RPMI7951 (cell line): ENCODE measurements at places on chromosomes 4 and X. TPM values are rescaled to one million over a fixed set of nuclear protein-coding genes. Genes with fewer than 3 reads are reported as not detected.

The NKX3-2 gene
- total RNA-seq = 0.96 and 0.98 TPM in 2 replicates

The ARMCX1 gene
- total RNA-seq = 25.3 and 28.8 TPM in 2 replicates

The EREG gene
- total RNA-seq = 46.3 TPM in 2 replicates

The SPIN2A gene
- total RNA-seq = 0.20 and 0.48 TPM in 2 replicates

The GAGE12F gene
- total RNA-seq = not detected in 2 replicates

The MAGEB18 gene
- not detected in 2 replicates for total RNA-seq

The ZCCHC12 gene
- not detected in 2 replicates for total RNA-seq

The NEK1 gene
- 5.9 and 6.4 TPM in 2 replicates for total RNA-seq

DNA sequence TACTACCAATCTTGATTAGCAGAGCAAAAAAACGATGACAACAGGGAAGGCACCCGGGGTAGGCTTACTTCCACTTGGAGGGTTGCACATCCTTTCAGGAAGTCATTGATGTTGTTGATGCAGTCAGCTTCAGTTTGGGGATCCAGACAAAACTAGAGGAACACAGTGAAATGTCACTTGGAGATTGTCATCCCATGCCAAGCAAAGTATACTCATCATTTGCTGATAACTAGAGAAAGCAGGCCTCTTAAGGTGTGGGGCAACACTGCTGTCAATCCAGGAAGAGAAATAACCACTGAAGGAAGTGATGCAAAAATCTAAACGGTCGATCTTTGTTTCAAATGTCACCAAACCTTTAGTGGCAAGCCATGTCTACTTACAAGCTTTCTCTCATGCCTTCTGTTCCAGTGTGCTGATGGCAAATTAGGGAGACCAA, 1.4 kb downstream of the ARHGEF6 start:
- DNase-seq = no peak

DNA sequence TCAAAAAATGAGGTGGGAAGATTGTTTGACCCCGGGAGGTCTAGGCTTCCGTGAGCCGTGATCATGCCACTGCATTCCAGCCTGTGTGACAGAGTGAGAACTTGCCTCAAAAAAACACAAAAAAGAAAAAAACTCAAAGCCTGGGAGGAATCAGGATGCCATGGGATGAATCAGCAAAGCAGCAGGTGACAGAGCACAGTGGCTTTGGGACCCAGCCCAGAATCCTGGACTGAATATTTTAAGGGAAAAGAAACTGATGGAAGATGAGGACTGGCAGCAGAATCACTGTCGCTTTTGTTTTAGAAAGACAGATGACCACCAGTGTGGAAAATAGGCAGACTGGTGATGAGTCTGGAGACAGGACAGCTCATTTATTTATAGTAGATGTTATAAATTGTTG, 16.6 kb downstream of the S100G start:
- peak; percentile 74 for DNase-seq

DNA sequence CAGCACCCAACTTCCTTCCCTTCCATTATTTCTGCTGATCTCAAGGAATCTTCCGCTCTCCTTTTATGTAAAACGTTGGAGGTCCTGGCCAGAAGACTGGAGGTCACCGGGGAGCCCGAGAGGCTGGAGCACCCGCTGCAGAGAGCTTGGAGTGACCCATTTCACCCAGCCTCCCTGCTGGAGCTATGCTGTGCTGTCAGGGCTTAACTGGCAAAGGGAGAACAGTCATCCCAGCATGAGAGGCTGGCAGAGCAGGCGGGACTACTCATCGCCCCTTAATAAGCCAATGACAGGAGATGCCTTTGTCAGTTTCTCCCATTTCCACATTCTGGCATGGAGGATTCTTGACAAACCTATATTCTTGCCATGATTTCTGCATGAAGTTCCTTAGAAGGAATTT, 98.9 kb downstream of the GATB start:
- DNase-seq = no peak

GRCh38 chr4:158782551-158783360, 13.9 kb downstream of the FNIP2 start:
- DNase-seq = no peak

GRCh38 chr4:71584585-71584984, 199.3 kb downstream of the GC start:
- no peak for DNase-seq

GRCh38 chr4:180281724-180282123, 1961.5 kb upstream of the TENM3 start:
- peak; percentile 1 for DNase-seq

DNA sequence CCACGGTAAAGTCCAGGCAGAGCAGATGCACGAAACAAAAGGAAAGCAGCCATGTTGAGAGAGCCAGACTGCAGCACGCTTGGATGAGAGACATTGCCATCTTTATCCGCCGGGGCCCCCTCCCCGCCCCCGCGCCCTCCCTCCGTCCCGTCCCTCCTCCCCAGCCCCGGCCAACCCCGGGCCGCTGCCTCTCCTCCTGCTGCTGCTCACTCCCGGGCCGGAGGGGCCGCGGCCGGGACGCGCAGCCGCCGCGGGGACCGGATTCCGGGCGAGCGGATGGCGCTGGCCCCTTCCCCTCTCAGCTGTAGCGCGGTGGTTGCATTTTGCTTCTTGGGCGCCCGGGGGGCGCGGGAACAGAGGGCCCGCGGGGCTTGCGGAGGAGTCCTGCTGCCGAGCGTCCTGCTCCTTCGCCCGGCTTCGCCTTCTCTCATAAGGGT, 542 bp downstream of the RNF150 start:
- DNase-seq = no peak

DNA sequence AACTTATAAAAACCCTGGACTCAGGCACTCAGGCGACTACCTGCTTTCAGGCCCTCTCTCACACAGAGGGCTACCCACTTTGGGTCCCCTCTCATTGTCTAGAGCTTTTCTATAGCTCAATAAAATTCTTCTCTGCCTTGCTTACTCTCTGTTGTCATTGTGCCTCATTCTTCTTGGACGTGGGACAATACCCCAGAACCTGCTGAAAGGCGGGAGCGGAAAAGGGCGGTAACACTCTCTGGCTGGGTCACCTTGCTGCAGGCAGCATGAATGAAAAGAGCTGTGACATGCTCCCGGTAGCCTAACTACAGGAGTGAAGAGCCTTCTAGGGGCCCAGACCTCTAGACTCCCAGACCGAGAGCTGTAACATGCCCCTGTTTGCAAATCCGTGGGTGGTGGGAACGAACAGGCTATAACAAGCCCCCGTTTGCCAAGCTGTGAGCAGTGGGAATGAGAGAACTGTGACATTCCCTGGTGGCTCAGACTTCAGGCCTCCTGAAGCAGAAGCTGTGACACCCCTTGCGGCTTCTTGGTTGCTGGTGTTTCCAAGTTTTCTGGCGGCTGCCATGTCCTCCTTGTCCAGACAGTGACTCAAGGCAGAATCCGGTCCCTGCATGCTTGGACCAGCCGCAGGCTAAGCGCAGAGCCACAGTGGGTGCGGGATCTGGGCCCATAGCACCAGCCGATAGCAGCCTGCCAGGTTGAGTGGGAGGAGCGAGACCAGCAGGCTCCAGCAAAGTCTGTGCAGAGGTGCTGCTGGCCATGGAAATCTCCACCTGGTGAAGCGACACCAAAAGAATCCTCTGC, 684.6 kb downstream of the ARAP2 start:
- no peak for DNase-seq

DNA sequence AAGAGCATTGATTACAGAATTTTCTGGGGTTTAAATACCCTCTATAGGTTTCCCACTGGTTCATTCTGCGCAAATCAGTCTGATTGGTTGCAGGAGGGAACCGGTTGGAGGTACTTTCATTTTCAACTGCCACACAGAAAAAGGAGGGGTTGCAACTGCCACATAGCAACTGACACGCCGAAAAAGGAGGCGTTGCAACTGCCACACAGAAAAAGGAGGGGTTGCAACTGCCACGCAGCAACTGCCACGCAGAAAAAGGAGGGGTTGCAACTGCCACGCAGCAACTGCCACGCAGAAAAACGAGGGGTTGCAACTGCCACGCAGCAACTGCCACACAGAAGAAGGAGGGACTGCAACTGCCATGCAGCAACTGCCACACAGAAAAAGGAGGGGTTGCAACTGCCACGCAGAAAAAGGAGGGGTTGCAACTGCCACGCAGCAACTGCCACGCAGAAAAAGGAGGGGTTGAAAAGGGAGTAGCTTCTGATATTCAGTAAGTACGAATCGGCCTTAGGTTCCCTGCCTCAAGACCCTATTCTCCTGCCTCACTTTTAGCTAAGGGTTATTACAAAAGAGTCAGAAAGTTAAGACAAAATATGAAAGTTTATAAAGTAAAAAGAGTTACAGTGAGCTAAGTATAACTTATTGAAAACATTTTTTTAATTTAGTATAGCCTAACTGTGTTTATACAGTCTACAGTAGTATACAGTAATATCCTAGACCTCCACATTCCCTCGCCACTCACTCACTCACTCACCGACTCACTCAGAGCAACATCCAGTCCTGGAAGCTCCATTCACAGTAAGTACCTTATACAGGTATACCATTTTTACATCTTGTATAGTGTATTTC, 431.8 kb downstream of the KCTD8 start:
- peak; percentile 80 for DNase-seq

GRCh38 chr4:83282049-83282535, 2.5 kb downstream of the COQ2 start:
- DNase-seq = peak; percentile 52

- no peak for DNase-seq
Measured at GRCh38 chr4:53716011-53716410, 124.7 kb upstream of the LNX1 start.

- no peak for DNase-seq
Measured at GRCh38 chr4:21544415-21544814, 404.2 kb downstream of the KCNIP4 start.

DNA sequence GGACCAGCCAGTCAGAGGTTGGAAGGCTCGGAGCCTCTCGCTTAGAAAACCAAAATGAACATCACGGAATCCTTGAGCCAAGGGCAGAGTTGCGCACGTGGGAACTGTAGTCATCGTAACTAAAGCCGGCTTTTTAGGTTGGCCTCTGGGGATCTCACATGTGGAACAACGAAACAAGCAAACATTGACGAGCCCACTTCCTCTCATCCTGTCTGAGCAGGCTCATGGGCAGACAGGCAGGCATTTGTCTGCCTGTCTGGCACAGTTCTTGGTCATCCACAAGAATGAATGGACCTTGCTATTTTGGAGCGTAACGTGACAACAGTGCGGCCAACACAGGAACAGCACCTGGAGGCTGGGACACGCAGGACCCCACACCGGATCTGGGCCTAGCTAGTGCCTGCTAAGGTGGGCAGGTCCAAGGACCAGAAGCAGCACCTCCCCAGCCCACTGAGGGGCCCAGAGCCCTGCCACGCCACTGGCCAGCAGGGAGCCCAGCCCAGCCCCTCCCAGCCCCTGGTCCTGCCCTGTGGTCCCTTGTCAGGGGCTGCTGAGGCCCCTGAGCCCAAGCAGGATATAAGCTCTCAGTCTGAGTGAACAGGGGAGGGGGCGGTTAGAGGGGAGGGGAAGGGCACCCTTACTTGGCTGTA, 9.2 kb upstream of the TREX2 start:
- DNase-seq = no peak

DNA sequence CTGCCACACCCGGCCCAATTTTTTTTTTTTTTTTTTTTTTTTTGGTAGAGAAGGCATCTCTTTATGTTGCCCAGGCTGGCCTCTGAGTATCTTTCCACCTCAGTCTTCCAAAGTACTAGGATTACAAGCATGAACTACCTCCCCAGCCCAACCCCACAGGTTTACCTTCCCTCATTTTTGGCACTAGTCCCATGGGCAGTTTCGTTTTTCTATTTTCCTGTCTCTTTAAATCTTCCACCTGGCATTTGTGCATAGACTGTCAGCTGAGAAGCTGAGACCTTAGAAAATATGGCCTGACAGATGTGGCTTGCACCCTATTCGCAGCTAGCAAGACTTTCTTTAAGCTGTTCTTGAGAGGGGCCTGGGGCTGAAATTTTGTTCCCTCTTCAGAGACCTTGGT, 27.9 kb downstream of the TNIP2 start:
- no peak for DNase-seq

GRCh38 chrX:129783291-129783713, 3.6 kb downstream of the SASH3 start:
- DNase-seq = no peak

GRCh38 chr4:186651181-186651603, 72.5 kb downstream of the FAT1 start:
- DNase-seq = peak; percentile 11

- no peak for DNase-seq
Measured at GRCh38 chrX:135170877-135171519, at the start of gene CT55. Gene CT55 (minus strand): TSS chrX:135171398. CDS start chrX:135171171, 227 bp downstream.

DNA sequence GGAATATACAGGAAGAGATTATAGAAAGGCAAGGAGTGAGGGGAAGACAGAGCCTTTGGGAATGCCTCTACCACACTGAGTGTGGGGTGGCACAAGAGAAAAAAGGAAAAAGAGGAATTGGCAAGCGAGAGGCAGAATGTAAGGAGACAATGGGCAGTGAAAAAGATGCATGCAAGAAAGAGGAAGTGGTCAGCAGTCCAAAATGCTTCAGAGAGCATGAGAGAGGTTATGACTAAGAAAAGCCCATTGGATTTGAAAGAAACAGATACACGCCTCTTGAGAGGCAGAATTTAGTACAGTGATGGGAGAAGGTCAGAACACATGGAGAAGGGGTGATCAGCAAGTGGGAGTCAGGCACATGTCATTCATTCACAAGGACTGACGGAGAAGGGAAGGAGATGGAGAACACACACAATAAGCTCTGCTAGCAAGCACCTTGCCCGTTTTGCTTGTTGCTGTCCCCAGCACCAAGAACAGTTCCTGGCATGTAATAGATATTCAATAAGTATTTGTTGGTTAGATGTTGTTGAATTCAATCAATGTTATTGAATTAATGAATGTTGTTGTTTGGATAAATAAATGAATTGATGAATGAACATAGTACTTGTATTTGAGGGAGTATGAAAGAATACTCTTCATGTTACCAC, 6.3 kb downstream of the DCHS2 start:
- no peak for DNase-seq

- no peak for DNase-seq
Measured at GRCh38 chr4:163473576-163473975, at the start of gene TKTL2. Gene TKTL2 (minus strand): TSS chr4:163473754. CDS start chr4:163473734, 20 bp downstream.

DNA sequence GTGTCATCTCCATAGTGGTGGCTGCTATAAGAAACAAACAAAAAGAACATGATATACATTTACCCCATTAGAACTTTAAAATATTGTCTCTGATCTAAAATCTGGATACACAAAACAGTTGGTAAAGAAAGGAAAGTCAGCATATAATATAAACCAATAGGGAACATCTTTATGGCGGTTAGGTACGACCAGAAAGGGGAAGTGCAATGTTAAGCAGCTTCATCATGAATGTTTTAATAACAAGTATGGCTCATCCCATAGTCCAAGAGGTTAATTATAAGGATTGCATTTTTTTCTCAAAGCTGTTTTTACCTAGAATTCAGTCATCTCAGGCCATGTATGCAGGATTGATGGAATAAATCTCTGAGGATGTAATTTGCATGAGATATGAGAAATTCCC, 1869.7 kb downstream of the PCDH7 start:
- DNase-seq = no peak
